GM23248 (cell line): ENCODE measurements at places on chromosomes 4 and X. TPM values are rescaled to one million over a fixed set of nuclear protein-coding genes. Genes with fewer than 3 reads are reported as not detected.

DNA sequence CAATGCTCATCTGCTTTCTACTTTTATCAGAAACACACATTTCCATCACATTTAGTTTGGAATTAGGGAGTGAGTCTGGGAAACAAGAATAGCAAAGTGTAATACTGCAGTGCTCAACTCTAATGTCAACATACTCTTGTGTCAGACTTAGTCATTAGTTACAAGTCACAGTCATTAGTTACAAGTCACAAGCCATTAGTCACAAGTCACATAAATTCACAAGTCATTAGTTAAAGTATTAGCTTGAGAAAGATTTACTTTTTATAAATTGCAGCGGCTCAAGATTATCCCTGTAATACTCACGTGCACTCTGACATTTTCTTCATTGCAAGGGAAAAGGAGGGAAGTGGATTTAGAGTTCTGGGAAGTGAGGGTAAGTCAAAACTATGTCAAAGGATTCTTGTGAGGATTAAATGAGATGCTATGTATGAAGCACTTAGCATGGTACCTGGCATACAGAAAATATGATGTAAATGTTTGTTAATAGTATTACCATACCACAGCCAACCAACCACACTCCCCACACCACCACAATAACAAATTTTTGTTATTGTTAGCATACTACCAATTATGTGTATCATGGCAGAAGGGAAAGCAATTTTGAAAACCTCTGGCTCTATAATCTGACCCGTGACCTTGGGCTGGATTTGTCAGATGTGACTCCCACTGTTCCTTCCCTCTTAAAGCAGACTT is 116.6 kb downstream of the ARHGAP24 start:
- no peak overlapping the region for H3K4me3 ChIP-seq
- no peaks in the 10 kb centered on the region; the same call in 1 of the 2 replicates for H3K4me1 ChIP-seq
- peak; percentile 36 for DNase-seq
- H3K36me3 ChIP-seq: no peaks in the 10 kb centered on the region
- H3K27ac ChIP-seq: no peak overlapping the region
- no peaks in the 10 kb centered on the region for H3K27me3 ChIP-seq

The TASL gene
- total RNA-seq: not detected in 2 replicates

The APLN gene
- 0.43 and 1.1 TPM in 2 replicates for total RNA-seq

The MAGEA8 gene
- not detected in 2 replicates for total RNA-seq

GRCh38 chr4:184019667-184020623 is 114.8 kb downstream of the STOX2 start:
- DNase-seq: no peak
- H3K27me3 ChIP-seq: no peaks in the 10 kb centered on the region
- no peaks in the 10 kb centered on the region for H3K36me3 ChIP-seq
- no peak overlapping the region for H3K27ac ChIP-seq
